NCI-H1417 (cell line): ENCODE measurements at places on chromosomes 1 and 21.

DNA sequence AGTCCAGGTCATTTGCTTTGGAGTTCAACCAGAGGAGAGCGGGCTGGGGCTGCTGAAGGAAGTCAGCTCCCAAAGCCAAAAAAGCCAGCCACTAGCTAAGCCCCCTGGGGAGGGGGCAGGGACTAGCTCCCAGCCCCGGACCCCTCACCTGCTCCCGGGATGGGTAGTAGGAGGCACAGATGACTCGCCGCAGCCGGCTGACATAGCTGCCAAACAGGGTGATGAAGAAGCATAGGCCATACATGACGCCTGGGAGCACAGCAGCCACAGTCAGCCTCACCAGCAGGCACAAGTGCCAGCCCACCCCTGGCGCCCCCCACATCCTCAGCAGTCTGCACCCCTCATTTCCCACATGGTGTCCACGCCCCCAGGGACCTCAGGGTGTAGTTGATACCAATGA, 7.4 kb downstream of the DCST2 start:
- DNase-seq: no peak

DNA sequence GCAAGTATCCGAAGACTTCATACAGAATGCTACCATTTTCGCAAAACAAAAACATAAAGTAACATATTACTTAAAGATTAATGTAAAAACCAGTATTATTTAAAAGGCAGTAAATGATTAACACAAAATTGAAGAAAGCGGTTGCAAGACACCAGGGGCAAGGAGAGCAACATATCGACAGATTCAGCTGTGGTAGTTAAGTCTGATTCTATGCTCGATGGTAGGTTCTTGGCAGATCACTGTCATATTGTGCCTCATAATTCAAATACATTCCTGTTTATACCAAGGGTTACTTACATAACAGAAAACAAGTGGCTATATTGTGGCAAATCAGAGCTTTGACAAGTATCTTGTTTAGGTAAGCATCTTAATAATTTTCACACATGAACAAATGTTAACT, 37.7 kb downstream of the NRIP1 start:
- DNase-seq: no peak

DNA sequence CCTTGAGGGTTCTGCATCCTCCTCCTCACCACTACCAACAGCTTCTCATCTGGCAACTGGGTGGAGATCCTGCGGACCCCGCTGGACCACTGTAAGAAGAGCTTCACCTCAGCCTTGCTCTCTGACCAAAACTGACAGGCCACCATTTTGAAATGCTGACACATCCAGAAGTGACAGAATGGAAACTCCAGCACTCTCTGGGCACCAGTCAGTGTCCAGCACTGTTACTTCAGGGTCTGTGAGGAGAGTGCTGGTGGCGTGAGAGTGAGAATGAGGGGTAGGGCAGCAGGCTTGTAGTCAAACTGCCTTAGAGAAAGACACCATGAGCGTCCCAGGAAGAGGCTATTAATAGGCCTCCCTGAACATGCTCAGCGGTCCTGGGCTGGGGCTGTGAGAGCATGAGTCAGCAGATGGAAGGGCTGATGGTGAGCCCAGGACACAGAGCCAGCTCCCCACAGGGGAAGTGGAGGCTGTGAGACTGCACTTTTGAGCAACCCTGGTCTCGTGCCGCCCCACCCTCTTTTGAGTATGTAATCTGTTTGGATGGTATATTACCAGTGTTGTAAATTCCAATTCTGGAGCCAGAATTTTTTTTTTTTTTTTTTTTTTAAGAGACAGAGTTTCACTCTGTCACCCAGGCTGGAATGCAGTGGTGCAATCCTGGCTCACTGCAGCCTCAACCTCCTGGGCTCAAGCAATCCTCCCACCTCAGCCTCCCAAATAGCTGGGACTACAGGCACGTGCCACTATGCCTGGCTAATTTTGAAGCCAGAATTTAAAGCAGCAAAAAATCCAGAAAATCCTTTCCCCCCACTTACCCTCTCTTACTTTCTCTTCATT, 34.4 kb upstream of the SLC30A1 start:
- no peak for DNase-seq

DNA sequence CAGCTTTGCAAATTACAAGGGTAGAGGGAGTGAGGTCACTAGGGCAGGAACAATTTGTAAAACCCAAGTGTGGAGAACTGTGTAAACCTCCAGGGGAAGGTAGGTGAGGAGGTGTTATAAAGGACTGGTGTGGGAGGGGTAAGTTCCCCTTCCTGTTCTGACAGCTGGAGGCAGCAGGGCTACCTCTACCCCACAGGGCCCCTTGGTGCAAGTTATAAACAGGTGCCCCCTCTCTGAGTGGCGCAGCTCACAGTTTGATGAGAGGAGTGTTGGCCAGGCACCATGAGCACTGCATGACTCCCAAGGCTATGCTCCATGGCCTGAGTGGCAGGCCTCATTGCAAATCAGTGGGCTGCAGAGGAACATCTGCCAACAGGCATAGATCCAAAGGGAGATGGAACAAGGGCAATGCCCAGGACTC, 41.0 kb downstream of the MFSD2A start:
- DNase-seq: no peak

- DNase-seq: no peak
Measured at GRCh38 chr1:24737368-24738117, 7.7 kb upstream of the CLIC4 start.

- DNase-seq: peak; percentile 27
Measured at GRCh38 chr21:30480145-30480544, at the start of gene KRTAP19-1. Gene KRTAP19-1 (minus strand): TSS chr21:30480367. CDS start chr21:30480317, 50 bp downstream.
